LHCN-M2 (cell line): ENCODE measurements at places on chromosomes 16 and 17.

DNA sequence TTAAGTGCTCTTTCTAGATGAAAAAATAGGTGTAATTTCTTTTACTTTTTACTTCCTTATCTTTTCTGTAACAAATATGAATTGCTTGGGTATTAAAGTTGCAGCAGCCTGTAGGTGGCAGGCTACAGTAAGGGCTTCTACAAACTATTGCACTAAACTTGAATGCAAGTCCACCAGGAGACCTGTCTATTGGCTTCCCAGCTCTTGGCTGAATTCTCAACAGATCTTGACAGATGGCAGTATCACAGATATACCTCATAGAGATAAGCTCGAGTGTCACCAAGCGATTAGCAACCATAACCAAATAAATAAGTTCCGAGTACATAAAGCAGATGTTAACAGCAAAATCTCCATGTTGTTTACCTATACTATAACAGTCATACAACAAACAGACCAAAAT lies 5.9 kb downstream of the BBS2 start:
- peak; percentile 71 for DNase-seq

DNA sequence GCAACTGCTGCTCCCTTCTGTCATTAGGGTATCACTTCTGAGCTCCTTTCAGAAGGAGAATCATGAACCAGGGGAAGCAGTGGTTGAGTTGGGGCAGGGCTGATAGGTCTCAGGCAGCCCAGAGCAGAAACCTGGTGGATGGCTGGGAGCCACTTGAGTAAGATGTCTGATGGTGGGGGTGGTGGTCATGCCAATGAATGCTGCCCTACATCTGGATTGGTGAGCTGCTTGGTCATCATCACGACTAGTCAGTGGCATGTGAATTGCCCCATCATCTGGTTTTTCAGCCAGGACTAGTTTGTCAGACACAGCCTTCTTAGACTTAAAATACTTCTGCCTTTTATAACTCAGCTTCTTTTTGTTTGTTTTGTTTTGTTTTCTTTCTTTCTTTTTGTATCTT lies 2.6 kb downstream of the GID4 start:
- peak; percentile 44 for DNase-seq

DNA sequence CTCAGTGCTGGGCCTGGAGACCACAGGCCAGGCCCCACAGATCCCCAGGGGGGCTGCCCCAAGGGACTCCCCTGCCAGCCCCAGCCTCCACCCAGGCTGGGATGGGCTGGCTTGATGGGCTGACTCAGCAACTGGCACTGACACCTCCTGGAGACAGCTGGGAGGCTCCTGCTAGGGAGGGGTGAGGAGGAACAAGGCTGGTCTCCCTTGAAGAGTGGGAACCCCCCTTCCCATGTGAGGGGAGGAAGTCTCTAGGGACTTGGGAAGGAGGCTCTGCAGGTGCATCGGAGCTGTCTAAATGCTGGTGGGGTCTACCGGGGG lies 10.4 kb downstream of the NHERF1 start:
- DNase-seq = peak; percentile 88

DNA sequence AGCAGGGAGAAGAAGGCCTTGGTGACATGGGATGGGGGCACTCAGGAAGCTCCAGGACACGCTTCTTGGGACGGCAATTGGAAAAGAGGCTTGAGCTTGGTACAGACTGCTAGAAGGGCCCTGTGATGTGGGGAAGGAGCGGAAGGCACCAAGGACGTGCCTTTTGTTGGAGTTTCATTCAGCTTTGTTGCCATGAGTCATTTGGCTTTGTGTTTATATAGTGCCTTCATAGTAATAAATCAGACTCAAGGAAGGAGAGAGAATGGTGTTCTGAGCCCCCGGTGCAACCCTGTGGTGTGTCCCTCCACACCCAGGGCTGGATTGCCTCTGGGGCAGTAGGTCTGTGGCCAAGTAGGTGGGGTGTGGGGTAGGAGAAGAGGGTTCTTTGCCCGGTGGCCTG lies 7.4 kb upstream of the TBX4 start:
- DNase-seq = no peak

DNA sequence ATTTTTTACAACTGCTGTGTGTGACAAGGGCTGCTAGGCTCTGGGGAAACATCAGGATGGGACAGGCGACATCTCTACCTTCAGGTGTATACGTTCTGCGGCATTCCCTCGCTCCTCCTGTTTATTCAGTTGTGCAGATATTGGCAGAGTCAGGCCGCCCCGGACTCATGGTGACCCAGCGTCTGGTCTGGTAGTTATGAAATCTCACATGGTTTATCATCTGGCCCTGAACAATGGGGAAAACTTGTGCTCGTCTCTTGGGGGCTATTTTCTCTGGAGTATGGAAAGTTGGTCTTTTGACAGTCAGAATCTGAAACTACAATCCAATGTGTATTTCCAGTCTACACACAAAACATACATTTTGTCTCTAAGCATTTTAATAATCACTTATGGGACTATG lies 3.3 kb downstream of the MARCHF10 start:
- DNase-seq = peak; percentile 90

GRCh38 chr17:50949989-50950877 lies 84.1 kb upstream of the TOB1 start:
- peak; percentile 92 for DNase-seq

- DNase-seq = peak; percentile 70
Measured at GRCh38 chr16:4494746-4495490, 18.7 kb downstream of the HMOX2 start.

DNA sequence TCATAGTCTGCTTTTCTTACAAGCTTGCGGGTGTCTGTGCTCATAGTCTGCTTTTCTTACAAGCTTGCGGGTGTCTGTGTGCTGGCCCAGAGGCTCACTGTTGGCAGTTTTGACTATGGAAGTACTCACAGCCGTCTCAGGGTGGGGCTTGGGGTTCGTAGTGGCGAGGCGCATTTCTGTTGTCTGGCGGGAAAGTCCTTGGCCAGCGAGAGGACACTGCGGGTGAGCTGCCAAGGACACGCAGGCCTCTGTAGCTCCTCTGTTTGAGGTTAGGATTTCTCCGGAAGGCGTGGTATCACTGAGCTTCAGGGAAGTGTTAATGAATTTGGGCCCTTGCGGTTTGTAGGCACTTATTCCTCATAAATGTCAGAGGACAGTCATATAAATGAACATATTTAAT lies 13.5 kb downstream of the TBCD start:
- no peak for DNase-seq

- peak; percentile 97 for DNase-seq
Measured at GRCh38 chr17:71438631-71439146, 682.1 kb upstream of the SOX9 start.

DNA sequence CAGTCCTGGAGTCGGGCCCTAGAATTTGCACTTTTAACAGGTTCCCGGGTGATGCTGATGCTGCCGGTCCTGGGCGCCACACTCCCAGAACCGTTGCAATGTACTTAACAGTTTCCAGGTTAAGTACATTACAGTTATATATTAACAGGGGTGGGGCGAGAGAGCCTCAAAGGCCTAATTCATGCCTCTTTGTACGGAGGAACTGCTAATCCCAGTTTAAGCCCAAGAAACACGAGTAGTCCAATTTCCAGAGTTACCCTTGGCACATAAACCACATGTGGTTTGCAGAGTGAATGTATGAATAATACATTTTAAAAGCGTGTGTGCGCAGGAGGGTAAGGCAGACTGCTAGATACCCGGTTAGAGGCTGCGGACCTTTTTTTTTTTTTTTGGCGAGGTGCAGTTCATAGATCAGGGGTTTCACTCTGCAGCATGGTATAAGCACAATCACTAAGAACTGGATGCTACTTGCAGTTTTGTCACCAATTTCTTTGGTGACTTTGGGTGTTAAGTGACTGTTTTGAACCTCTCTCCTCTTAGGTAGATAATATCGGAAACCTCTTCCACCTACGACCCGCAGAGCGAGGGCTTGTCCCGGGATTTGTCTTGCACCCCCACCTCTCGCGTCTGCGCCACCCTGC lies 713 bp downstream of the COX11 start:
- DNase-seq = peak; percentile 55

DNA sequence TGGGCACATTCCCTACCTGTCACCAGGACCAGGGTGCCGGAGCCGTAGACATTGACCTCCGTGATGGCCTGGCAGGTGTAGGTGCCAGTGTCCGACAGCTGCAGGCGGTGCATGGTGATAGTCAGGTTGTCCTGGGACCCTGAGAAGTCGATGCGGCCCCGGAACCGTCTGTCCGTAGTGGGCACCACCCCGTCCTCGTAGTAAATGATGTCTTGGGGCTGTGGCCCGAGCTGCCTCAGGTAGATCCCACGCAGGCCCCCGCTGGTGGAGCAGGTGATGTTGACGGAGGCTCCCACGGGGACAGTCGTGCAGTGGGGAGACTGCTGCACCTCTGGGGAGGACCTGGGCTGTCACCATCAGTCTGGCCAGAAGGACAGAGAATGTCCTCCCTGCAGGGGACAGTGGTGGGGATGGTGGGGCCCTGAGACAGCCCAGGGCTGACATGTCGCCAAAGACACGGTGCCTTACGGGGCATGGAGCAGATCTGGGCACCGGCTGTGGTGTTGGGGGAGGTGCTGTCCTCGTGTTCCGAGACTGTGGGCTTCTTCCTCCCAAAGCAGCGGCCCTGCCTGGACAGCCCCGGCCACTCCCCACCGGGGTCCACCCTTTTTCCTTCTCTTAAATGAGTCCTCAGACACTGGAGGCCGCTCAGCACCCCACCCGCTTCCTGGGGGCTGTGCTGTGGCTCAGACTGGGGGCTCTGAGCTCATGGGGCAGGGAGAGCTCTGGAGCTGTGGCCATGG lies 586 bp downstream of the CD7 start:
- no peak for DNase-seq

DNA sequence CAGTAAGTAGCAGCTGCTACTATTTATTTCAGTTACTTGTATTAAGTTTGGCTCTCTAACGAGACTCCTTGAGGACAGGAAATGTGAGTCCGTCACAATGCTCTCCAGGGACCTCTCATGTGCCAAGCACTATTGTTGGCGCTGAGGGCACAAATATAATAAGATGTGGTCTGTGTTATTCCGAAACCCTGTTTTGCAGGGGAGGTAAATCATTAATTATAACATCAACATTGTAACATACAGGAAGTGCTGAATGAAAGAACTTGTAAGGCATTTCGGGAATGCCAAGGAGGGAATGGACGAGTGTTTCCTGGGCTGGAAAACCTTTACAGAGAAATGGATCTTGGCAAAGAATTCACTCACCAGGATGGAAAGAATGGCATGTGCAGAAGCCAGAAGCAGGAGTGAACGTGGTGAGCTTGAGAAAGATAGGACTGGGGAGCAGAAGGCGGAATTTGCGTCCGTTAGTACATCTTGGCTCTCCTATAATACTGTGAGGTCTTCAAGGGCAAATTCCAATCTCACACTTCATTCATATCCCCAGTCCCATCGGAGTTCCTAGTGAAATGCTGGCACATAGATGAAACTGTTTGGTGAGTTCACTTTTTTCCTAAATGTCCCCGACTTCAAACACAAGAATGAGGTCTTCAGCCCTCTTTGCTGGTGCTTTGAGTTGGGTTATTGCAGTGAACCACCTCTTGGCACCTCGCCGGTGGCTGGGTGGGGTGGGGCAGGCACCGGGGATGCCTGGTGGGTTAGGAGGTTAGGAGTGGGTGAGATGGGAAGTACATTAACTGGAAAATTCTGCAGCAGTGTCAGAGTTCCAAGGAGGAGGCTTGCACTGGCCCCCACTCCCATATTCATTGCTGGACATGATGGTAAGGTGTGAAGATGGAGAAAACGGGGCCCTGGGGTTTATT lies 11.5 kb downstream of the TAC4 start:
- peak; percentile 24 for DNase-seq

DNA sequence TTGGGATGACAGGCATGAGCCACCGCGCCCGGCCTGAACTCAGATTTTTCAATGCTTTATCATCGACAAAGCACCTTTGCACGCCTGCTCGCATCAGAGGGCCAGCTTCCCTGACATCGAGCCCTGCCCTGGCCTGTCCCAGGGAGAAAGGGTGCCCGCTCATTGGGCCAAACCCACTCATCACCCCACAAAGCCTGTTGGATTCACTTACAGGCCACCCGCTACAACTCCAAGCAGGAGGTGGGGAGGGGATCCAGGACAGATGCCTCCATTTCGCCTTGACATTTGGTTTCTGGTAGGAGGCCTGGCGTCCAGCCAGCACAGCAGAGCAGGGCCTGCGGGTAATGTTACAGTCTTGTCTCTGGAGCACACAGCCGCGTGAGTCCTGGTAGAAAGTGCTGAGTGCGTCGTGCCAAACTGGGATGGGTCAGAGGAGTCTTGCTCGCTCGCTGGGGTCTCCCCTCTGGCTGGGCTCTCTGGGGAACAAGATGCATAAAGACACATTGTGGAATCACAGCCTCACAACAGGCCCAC lies 19.8 kb downstream of the SMTNL2 start:
- peak; percentile 25 for DNase-seq

DNA sequence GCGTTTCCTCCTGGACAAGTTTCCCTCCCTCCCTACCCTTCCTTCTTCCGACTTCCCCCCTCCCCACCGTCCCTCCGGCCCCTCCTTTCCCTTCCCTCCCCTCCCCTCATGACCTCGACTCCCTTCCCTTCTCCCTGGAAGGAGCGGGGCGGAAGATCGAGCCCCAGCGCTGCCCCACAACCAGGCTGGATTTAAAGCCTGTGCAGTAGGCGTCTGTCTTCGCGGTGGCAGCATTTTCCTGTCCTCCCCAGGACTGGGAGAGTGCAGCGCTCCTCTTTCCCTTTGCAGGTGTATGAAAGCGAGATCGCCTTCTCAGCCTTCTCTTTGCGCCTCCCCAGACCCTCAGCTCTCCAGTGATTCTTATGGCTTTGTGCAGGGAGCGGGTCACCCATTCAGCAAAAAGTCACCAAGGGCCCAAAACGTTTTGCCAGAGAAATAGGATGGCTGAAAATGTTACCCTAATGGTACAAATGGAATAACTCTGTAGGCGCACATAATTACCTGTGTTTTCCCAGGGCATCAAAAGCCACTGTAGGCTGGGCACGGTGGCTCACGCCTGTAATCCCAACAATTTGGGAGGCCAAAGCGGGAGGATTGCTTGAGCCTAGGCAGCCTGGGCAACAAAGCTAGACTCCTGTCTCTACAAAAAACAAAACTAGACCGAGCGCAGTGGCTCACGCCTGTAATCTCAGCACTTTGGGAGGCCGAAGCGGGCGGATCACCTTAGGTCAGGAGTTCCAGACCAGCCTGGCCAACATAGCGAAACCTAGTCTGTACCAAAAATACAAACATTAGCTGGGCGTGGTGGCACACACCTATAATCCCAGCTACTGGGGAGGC lies 40.8 kb downstream of the SLFN12L start:
- no peak for DNase-seq
